ENCODE measurements at places on chromosomes 5 and 9.

- no peak for DNase-seq
These were observed 6.2 kb upstream of the TCERG1 start for GRCh38 chr5:146440870-146441495.

GRCh38 chr9:110864011-110864410 lies 174.3 kb downstream of the LPAR1 start:
- no peak for DNase-seq

DNA sequence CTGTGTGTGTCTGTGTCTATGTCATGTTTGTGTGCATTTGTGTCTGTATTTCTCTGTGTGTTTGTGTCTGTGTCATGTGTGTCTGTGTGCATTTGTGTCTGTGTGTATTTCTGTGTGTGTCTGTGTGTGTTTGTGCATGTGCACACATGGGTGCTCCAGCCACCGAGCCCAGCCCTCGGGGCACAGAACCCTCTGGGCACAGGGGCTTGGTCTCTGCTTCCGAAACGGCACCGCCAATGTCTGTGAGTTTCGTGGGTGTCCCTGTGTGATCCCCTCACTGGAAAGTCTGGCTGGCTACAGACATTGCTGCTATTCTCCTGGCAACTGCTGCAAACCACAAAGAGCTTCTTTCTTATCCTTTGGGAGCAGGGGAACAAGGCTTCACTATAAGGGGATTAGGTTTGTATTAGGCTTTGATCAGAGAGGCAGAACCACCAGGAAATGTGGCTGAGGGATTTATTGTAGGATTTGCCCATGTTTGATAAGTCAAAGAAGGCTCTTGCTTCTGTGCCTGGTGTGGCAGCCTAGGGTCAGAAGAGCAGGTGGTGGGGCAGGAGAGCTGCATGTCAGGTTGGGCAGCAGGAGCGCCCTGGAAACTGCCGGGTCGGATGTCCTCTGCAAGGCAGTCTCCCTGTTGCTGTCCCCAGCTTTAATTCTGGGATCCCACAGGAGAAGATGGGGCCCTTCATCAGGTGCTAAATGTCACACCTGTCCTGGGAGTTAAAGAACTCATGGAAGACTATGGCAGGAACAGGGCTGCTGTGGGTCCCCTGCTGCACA lies 39.6 kb upstream of the FCN1 start:
- DNase-seq = no peak

DNA sequence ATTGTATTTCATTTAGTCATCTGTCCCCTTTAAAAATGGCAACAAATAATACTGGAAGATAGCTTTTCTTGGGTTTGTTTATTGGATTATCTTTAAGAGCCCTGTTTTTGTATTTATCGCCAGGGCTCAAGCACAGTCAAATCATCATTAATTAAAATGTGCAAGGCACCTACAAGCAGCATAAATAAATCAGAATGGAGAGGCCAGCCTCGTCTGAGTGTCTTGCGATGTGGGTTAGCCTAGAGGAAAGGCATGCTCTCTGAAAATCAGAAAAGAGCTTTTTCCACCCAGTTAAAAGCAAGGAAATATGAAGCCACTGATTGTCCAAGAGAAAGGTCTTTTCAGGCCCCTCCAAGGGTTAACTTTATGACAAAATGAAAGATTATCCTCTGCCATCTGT lies 31.8 kb downstream of the ZFAND5 start:
- no peak for DNase-seq

GRCh38 chr5:124034963-124035362 lies 523.0 kb downstream of the CSNK1G3 start:
- DNase-seq = no peak

- DNase-seq = no peak
These were observed 1467.6 kb upstream of the NUDT12 start for GRCh38 chr5:105030153-105030552.

DNA sequence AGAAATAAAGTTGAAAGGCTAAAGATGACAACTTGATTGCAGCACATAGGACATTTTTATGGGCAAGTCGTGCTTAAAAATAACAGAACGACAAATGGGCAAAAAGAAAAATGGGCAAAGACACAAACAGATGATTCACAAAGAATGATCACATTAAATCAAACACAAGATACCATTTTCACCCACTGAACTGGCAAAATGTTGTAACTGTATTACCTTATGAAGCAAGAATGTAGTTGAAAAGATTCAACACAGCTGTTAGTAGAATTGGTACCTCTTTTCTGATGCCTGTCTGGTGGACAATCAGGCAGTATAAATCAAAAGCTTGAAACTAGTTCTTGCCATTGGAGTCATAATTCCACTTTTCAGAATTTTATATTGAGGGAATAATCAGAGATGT lies 81.0 kb upstream of the PALM2AKAP2 start:
- DNase-seq = no peak

DNA sequence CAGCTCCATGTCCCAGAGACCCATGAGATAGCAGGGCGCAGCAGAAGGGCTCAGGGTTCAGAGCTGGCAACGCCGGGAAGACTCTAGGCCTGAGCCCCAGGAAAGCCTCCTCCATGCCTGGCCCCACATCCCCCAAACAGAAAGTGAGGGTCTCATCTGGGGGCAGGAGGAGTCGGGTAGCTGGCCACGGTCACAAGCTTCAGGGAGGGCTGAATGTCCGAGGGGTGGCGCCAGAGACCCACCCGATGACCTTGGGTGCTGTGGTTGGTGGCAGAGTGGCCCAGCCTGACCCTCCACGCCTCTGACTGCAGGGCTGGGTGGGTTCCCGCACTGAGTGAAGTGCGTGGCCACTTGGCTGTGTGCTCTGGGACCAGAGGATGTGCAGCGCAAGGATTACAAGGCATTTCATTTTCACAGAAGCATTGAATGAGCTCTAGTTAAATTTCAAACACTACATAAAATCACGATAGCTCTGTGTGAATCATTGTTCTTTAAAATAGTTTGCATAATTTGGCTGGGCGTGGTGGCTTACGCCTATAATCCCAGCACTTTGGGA lies 3.0 kb downstream of the C8G start:
- DNase-seq = no peak

- DNase-seq = no peak
These were observed 266.2 kb upstream of the IRX1 start for GRCh38 chr5:3329427-3329826.

DNA sequence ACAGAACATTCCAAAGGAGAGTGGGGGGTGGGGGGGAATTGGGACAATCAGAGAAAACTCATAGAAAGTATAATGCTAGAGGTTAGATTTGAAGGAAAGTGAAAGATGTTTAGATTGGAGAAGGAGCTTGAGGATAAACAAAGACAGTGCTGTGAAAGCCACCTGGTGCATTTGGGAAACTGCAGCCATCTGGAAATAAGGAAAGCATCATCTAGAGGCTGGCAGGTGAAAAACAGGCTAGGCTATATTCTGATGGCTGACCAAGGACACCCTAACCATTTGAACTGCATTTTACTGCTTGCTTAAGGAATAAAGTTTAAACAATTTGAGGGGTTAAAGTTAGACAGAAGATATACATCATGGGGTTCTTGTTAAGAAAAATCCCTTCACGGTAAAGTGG lies 296.4 kb downstream of the CETN3 start:
- DNase-seq = no peak

DNA sequence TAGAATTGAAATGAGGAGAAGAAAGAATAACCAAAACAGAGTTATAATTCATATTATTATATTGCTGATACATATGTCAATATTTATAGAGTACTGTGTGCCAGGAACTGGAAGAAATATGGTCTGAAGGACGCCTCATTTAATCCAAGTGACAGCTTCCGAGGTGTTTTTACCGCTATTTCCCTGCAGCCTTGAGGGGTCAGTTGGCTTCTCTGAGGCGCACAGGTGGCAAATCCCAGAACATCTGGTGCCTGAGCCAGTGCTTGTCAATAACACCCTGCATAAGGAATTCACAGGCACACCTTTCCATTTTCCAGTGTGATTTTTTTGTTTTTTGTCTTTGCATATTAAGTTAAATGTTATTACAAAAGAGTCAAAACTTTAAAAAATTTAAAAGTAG lies 43.3 kb upstream of the CTSL start:
- DNase-seq = no peak

- DNase-seq = no peak
These were observed 450.0 kb downstream of the CCDC171 start for GRCh38 chr9:16002816-16003215.

GRCh38 chr9:101376111-101376848 lies 8.5 kb downstream of the BAAT start:
- DNase-seq = no peak

DNA sequence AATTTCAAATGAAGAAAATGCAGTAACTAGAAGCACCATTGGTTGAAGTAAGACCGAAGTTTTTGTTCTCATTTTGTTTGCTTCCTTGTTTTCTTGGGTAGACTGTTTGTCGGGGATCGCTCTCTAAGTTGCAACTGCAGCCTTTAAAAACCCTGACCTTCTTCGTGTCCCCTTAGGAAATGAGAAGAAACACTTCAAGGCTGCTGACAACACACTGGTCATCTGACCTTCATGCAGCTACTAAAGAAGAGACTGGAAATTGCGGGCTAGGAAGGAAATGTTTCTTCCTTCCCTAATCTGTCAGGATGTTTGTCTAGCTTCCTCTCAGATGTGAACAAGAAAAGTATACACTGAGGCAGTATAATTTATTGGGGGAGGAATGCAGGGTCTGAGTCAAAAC lies 50.7 kb upstream of the CHSY3 start:
- no peak for DNase-seq

DNA sequence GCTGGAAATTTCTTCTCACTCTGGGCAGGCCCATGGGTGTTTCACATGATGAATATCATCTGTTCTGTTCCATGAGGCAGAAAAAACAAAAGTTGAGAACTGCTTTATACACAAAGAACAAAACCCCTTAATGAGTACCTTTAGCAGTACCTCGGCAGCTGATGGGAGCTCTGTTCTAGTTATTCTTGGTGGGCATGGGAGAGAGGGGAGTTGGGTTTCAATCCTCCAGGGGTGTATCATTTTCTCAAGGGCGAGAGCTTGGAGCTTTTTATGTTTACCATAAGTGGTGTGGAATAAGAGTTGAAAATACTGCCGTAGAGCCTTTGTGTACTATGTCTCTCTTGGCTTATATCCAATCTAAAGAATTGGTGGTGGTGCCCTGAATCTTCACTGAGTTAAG lies 103.3 kb upstream of the ZNF608 start:
- no peak for DNase-seq

DNA sequence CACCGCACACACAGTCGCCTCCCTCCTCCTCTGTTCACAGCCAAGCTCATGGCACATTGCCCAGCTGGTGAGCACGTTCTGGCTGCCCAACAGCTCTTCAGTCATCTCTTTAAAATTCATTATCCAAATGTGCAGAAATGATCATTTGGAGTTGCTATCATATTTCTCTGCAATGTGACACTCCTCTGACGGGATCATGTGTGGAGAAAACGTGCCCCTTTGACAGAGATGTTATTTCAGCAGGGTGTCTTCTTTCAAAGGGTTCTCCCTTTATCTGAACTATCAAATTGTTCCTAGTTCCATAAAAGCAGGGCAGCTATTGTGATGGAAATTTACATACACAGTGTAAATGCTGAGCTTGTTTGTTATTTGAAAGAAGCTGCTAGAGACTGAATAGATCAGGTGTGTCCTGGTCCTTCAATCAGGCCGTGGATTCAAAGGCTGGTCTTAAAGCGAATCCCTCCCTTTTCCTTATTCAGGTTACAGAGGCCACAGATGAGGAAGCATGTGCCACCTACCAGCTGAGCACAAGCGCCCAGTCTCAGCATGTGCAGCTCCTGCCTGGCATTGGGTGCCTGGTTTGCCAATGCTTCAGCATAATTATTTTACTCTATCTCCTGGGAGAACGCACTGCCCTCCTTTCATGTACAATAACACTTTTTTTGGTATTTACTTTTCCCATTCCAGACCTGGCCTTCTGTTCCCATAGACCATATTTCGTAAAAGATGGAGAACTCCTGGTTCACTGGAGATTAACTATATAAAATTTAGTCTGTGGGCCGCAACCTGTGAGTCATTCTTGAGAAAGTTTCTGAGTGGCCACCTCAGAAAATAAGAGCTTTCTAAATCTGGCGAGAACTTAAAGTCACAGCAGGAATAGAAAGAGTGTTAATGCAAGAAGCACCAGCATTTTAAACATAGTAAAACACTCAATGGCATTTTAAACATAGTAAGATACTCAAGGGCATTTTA lies 433.7 kb downstream of the ENC1 start:
- DNase-seq = no peak

- DNase-seq = no peak
These were observed 52.8 kb upstream of the CCDC112 start for GRCh38 chr5:115349001-115349817.

GRCh38 chr5:132952829-132953228 lies 10.6 kb downstream of the AFF4 start:
- no peak for DNase-seq

DNA sequence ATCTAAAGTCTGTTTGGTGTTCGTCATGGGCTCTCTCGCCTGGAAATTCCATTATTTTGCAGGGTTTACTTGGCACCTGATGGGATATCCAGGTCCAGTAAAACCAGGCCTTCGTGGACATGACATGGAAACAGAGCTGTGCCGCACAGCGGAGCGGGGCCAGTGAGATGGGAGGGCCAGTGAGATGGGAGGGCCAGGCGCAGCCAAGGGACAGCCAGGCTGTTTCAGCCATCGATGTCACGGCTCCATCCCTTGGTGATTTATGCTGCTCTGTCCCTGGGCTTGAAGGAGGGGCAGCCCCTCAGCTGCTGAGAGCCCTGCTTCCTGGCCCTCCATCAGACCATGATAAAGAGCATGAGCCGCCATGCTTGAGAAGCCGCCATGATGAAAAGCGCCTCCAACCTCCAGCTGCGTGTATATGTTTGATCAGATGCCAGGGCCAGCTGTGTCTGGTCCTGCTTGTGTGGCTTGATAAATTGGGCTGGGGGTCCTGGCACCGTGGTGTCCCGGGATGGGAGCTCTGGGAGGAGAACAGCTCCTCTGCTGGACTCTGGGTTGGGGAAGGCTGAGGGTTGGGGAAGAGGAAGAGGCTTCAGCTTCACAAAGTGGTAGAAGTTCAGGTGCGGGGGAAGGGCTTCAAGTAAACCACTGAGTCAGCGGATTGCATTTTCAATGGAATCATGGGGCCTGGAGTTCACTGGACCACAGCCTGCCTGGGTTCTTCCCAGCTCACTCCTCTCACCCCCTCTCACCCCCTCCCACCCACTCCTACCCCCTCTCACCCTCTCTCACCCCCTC lies 6.1 kb upstream of the COL5A1 start:
- DNase-seq = no peak

GRCh38 chr5:95883185-95884016 lies 60.9 kb upstream of the GLRX start:
- no peak for DNase-seq

DNA sequence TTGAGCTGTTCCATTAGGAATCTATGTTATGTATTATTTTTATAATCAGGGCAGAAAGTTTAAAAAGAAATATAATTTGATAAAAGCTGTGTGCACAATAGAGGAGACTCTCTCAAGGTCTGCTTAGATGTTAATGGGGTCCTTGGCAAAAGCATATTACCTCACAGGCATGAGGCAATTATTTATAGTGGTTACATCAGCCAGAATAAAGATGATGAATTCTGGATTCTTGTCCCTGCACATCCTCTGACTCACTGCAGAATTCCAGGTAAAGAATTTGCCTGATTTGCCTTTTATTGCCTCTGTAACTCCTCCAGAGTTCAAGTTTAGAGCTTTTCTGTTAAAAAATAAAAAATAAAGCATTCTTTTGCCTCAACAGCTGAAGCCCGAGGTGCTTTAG lies 253.6 kb downstream of the MAST4 start:
- DNase-seq = no peak
